HCT116 (cell line): ENCODE measurements at places on chromosomes 3 and 15. TPM values are rescaled to one million over a fixed set of nuclear protein-coding genes. Genes with fewer than 3 reads are reported as not detected.

PLAAT1 gene
- not detected for total RNA-seq

PXK gene
- total RNA-seq = 10.2 TPM

MANF gene
- total RNA-seq = 132 TPM

POLQ gene
- 12.3 TPM for total RNA-seq

CKMT1B gene
- 24.4 TPM for total RNA-seq

KLHL40 gene
- total RNA-seq = not detected

CPN2 gene
- not detected for total RNA-seq

CLDN1 gene
- total RNA-seq = 0.20 TPM

KIF15 gene
- total RNA-seq = 20.9 TPM

HTR3C gene
- not detected for total RNA-seq

- no peak for DNase-seq
- H3K27ac ChIP-seq = no peak overlapping the region
- H3K27me3 ChIP-seq = no peaks in the 10 kb centered on the region
Observed at GRCh38 chr3:153165261-153165681, 3.2 kb downstream of the RAP2B start.

DNA sequence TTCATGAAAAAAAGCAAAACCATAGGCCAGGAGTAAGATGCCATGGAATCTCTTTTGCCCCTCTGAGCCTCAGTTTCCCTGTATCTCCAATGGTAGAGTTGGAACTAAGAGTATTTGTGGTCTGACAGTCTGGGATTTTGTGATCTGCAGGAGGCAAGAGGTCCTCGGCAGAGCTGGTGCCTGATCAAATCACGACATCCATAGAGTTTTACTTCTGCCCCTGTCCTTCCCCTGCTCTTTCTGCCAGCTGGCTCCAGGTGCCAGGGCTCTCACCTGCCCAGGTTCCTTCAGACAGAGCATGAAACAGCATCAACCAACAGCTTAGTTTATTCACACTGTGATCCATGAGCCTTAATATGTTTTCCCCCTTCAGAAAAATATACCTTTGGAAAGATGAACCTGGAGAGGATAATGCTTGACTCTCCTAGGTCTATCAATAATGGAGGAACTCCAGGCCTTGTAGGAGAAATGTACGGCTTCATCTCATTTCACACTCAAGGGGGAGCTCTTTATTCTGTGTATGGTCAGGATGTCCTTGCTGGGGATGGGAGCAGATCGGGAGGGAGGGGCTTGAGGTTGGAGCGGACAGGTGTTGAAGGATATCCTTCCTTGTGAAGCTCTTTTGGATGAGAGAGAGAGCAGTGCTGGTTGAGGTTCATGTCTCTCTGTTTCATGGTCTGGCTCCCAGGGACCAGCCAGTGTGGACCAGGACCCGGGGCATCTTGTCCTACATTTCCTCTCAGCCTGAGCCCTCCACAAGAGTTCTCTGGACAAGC is 309.9 kb downstream of the RPLP1 start:
- H3K36me3 ChIP-seq = no peaks in the 10 kb centered on the region
- DNase-seq = peak; percentile 26
- H3K4me1 ChIP-seq = peaks cover 38% of the 10 kb centered on the region
- peaks cover 15% of the 10 kb centered on the region; the same call in 1 of the 2 replicates for H3K27me3 ChIP-seq
- H3K27ac ChIP-seq = no peak overlapping the region
- no peak overlapping the region for H3K4me3 ChIP-seq

- H3K4me1 ChIP-seq = no peaks in the 10 kb centered on the region
- H3K27ac ChIP-seq = no peak overlapping the region
- H3K36me3 ChIP-seq = no peaks in the 10 kb centered on the region
- H3K4me3 ChIP-seq = no peak overlapping the region
- no peaks in the 10 kb centered on the region for H3K27me3 ChIP-seq
Observed at GRCh38 chr3:164791263-164791662, 287.0 kb downstream of the SI start.

DNA sequence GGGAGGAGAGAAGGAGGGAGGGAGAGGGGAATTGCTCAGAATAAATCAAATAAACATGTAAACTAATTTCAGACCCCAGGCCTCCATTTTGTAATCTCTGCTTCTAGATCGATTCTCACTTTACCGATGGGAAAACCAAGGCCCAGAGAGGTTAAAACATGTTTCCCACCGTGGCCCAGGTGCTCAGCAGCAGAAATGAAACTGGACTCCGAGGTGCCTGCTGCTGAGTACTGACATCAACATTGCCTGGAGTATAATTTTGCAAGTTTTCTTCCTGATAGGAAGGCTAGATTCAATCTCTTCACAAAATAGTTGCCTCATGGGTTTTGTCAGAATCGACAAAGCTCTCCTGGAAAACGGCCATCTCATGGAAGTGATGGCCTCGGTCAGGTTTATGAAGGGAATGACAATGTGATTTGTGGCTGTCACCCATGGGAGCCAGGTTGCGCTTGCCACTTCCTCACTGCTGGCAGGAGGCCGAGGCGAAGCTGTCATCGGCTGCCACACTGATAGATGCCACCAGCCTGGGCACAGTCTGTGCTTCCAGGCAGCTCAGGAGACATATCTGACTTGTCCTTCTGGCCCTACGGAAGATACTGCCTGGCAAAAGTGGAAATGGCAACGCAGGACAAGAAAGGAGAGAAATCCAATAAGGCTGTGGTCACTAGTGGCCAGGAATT is 133.1 kb upstream of the LRRN1 start:
- no peak for DNase-seq
- no peak overlapping the region for H3K4me3 ChIP-seq
- H3K36me3 ChIP-seq = no peaks in the 10 kb centered on the region

- H3K27me3 ChIP-seq = peaks cover 17% of the 10 kb centered on the region
- no peak overlapping the region for H3K4me3 ChIP-seq
- H3K27ac ChIP-seq = no peak overlapping the region
- H3K36me3 ChIP-seq = no peaks in the 10 kb centered on the region
Observed at GRCh38 chr3:179825527-179826246, 172.8 kb downstream of the USP13 start.

DNA sequence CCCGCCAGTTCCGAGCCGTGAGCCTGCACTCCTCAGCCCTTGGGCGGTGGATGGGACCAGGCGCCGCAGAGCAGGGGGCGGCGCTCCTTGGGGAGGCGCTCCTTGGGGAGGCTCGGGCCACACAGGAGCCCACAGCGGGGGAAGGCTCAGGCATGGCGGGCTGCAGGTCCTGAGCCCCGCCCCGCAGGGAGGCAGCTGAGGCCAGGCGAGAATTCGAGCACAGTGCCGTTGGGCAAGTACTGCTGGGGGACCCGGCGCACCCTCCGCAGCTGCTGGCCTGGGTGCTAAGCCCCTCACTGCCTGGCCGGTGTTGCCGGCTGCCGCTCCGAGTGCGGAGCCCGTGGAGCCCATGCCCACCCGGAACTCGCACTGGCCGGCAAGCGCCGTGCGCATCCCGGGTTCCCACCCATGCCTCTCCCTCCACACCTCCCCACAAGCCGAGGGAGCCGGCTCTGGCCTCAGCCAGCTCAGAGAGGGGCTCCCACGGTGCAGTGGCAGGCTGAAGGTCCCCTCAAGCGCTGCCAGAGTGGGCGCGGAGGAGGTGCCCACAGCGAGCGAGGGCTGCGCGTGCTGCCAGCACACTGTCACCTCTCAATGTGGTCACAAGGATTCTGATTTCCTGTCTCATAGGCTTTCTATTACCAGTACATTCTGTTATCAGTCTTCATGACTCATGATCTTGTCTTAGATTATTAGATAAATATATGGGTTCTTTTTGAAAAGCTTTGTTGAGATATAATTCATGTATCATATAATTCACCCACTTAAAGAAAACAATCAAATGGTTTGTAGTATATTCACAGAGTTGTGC is 44.0 kb upstream of the LRIG1 start:
- no peaks in the 10 kb centered on the region for H3K27me3 ChIP-seq
- H3K4me3 ChIP-seq = no peak overlapping the region
- no peak overlapping the region for H3K27ac ChIP-seq

- no peaks in the 10 kb centered on the region for H3K27me3 ChIP-seq
- H3K4me3 ChIP-seq = no peak overlapping the region
- no peaks in the 10 kb centered on the region for H3K36me3 ChIP-seq
- DNase-seq = no peak
- peaks cover 6% of the 10 kb centered on the region; the same call in 1 of the 2 replicates for H3K4me1 ChIP-seq
Observed at GRCh38 chr3:13574798-13575451, 26.0 kb downstream of the FBLN2 start.

DNA sequence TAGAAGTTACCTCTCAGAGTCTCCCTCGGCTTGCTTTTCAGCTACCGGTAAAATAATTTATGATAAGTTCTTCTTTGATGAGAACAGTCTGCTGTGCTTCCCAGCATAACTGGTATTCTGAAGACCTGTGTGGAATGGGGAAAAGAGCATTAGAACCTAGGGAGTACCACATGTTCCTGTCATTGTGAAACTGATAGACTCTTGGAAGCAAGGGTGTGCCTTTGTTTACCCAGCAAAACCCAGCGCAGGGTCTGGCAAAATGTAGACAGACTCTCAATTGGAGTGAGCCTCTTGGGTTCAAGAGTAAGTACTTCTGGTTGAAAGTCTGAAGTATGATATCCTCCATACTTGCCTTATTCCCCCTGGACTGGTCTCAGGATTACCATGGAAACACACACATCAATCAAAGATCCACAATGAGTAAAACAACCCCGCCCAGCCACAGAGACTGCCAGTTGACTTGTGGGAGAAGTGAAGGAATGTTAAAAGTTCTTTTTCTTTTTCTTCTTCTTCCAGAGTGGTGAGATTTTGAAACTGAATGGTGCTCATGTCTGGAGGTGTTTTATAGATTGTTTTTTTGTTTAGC is 652.4 kb upstream of the NAALADL2 start:
- H3K4me3 ChIP-seq = no peak overlapping the region
- H3K36me3 ChIP-seq = no peaks in the 10 kb centered on the region
- H3K4me1 ChIP-seq = no peaks in the 10 kb centered on the region
- H3K27ac ChIP-seq = no peak overlapping the region
- no peak for DNase-seq

DNA sequence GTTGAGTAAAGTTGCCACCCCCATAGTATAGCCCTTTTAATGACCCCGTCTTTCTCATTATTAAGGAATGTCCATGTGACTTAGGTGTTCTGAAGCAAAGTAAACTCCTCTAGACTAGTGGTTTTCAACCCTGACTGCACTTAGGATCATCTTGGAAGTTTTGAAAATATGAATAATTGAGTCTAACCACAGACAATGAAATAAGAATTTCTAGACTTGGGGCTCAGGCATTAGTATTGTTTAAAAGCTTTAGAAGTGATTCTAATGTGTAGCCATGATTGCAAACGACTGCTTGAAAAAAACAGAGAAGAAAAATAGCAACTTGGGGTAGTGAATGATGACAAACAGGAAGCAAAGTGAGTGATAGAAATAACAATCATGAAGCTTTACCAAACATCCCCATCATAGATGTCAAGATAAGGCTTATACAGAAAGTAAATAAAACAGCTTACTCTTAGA is 35.0 kb downstream of the ALCAM start:
- H3K4me3 ChIP-seq = peak overlapping the region; percentile 28
- no peaks in the 10 kb centered on the region for H3K36me3 ChIP-seq
- DNase-seq = peak; percentile 53
- H3K4me1 ChIP-seq = peaks cover 58% of the 10 kb centered on the region

GRCh38 chr15:77589839-77590238 is 42.9 kb downstream of the LINGO1 start:
- no peaks in the 10 kb centered on the region for H3K4me1 ChIP-seq
- DNase-seq = no peak
- H3K27me3 ChIP-seq = no peaks in the 10 kb centered on the region
- no peaks in the 10 kb centered on the region for H3K36me3 ChIP-seq
- no peak overlapping the region for H3K4me3 ChIP-seq

DNA sequence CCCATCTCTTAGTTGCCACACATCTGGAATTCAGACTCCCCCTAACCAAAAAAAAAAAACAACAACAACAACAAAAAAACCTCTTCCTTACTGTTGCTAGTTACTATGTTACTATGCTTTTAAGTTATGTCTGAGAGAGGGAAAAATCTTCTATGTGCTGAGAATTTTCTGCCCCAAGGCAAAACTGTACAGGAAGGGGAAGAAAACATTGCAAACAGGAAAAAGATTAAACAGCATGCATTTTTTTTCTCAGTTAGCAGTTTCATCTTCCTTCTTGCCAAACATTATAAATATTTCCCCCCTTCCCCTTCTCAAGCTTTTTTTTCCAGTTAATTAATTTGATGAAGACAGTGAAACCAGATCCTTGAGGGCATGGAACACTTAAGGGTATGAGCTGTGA is 1.1 kb upstream of the CD200R1 start:
- no peak overlapping the region for H3K27ac ChIP-seq
- no peaks in the 10 kb centered on the region for H3K36me3 ChIP-seq
- DNase-seq = no peak
- 0 out of 2 replicates have a peak, but pooled peaks cover 4% of the 10 kb centered on the region for H3K27me3 ChIP-seq

DNA sequence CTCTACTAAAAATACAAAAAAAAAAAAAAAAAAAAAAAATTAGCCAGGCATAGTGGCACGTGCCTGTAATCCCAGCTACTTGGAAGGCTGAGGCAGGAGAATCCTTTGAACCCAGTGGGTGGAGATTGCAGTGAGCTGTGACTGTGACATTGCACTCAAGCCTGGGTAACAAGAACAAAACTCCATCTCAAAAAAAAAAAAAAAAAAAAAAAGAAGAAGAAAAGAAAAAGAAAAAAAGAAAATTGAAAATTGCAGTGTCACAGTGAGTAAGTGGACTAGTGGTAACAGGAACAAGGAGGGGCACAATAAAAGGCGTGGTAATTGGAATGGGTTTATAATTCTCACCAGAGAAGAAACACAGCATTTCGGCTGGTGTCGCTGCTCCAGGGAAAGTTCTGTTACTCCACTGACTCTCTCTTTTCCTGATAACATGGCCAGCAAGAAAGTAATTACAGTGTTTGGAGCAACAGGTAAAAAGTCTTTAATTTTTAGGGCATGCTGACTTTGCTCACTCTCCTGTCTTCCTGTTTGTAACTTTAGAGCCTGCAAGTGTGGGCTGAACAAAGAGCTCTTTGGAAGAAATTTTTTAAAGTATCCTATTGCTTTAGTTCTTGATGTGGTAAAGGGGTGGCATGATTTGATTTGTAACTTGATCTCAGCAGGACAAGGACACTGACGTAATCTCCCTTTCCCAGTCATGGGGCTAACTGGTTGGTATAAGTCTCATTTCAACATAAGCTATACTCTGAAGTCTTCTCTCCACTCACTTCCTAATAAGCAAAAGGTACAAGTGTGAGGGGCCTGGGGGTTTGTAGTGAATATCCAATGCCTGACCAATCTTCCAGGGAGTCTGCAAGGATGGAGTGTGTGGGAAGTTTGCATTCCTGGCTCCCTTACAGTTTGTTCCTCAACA is 22.1 kb upstream of the TRA2B start:
- H3K36me3 ChIP-seq = no peaks in the 10 kb centered on the region
- H3K27me3 ChIP-seq = no peaks in the 10 kb centered on the region
- H3K4me3 ChIP-seq = no peak overlapping the region
- no peak overlapping the region for H3K27ac ChIP-seq
- peaks cover 7% of the 10 kb centered on the region; the same call in 1 of the 2 replicates for H3K4me1 ChIP-seq
